ENCODE measurements at places on chromosomes 3 and 15.

GRCh38 chr15:35921046-35921445, 375.1 kb upstream of the DPH6 start:
- no peak for DNase-seq

GRCh38 chr3:59192473-59192872, 142.6 kb upstream of the CFAP20DC start:
- DNase-seq = peak; percentile 23

DNA sequence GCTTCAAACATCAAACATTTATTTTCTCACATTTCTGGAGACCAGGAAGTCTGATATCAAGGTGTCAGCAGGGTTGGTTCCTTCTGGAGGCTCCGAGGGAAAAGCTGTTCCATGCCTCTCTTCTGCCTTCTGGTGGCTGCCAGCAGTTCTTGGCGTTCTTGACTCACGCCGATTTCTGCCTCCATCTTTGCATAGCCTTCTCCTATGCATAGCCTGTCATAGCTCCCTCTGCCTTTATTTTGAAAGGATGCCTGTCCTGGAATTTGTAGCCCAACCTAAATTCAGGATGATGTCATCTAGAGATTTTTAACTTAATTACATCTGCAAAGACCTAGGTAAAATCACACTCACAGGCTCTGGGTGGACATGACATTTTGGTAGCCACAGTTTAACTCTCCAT, 70.4 kb downstream of the RGMA start:
- no peak for DNase-seq

DNA sequence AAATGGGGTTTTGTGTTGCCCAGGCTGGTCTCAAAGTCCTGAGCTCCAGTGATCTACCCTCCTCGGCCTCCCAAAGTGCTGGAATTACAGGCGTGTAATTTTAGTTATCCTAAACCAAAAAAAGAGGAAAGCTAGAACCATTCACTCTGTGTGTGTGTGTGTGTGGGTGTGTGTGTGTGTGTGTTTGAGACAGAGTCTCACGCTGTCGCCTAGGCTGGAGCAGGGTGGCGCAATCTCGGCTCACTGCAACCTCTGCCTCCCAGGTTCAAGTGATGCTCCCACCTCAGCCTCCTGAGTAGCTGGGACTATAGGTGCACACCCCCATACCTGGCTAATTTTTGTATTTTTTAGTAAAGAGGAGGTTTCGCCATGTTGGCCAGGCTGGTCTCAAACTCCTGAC, 84.0 kb downstream of the TFDP2 start:
- DNase-seq = no peak

GRCh38 chr15:49460411-49460941, 37.4 kb downstream of the FGF7 start:
- DNase-seq = no peak

DNA sequence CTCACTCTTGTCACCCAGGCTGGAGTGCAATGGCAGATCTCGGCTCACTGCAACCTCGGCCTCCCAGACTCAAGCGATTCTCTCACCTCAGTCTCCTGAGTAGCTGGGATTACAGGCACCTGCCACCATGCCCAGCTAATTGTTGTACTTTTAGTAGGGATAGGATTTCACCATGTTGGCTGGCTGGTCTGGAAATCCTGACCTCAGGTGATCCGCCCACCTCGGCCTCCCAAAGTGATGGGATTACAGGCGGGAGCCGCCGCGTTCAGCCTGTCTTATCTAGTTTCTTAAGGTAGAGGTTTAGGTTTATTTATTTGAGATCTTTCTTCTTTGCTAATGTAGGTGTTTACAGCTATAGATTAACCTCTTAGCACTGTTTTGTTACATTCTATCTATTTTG, 708.8 kb downstream of the ZNF385D start:
- no peak for DNase-seq

- DNase-seq = no peak
Measured at GRCh38 chr3:182889948-182890629, 90.2 kb downstream of the DCUN1D1 start.

DNA sequence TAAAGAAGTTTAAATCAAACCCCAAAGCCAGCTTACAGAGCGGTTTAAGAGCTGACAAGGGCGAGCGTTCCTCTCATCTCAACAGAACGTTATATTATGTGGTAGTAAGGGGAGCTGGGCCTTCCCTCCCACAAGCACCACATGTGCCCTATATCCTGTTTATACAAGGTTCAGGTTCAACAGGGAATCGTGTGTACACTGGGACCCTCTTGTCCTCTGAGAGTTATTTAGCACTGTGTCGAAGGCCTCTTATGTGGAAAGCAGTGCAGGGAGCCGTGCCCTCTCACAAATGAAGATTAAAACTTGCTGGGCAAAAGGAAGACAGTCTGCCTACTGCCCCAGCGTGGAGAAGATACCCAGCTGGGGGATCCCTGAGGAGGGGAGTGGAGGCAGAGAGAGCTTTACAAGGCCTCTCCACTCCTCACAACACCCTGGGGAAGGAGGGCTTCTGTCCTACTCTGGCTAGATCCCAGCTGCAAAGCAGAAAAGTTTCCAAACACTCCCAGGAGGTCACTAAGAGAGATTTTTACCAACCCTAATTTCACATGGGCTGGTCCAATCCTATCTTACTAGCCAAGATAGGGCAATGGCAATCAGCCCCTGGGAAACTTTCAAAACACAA, 2.9 kb downstream of the TLE3 start:
- DNase-seq = no peak

DNA sequence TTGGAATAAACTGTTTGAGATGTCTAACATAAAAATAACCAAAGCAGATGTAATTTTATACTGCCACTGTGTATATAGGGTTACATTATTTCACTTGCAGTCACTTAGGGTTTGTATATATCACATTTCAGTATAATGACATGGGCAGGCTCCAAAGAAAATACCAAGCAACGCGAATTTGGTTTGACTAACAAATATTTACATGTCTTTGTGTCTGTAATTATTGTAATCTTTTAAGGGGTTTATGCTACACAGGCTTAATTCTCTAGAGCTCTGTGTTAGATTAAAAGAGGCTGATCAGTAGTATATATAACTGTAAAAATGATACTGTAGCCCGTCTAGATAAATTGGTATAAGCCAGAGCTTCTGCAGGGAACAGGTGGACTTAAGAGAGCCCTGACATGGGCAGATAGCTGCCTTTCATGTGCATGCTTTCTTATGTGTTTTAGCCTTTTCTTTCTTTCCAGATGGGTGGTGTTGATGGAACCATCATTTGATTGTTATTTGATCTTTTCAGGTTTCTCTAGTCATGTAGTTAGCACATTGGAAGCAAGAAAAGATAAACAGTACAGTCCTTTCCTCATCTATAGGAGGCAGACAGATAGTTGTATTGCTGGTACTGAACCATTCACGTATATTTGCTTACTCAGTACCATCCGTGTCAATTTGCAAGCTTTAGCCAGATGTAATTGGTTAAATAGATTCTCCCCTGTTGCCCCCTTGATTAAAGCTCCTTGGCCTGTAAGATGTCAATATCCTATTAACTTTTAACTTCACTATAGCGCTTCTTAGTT, 86.1 kb downstream of the GALK2 start:
- no peak for DNase-seq

- DNase-seq = no peak
Measured at GRCh38 chr15:69323893-69324430, 25.2 kb downstream of the PAQR5 start.

- no peak for DNase-seq
Measured at GRCh38 chr15:67783303-67783702, 42.0 kb upstream of the SKOR1 start.

DNA sequence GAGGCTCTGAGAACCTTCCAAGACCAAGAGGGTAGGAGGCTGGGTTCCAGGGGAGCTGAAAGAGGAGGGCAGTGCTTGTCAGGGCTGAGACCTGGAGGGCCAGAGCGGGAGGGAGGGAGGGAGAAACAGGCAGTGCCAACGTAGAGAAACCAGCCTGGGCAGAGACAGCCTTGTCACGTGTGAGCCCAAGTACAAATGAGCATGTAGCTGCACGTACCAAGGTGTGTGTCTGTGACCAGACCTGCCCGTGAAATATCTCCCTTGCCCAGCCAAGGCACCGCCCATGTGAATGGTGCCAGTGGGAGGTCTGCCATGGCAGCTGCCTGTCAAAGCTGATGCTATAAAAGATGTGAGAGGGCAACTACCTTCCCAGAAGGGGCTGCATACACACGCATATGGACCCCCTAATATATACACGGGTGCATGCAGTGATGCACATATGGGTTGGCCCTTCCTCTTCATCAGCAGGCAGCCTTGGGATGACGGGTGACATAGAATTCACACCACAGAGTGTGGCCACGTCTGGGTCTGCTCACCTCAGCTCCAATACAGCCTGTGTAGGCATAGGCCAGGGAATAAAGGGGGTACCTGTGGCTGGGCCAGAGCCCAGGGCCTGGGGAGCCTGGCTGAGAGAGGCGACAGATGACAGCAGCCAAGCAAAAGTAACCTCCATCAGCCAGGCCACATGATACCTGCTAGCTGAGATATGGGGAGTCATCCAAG, 7.8 kb upstream of the CTDSPL start:
- DNase-seq = no peak

GRCh38 chr15:98387866-98388265, 260.5 kb upstream of the IGF1R start:
- no peak for DNase-seq

DNA sequence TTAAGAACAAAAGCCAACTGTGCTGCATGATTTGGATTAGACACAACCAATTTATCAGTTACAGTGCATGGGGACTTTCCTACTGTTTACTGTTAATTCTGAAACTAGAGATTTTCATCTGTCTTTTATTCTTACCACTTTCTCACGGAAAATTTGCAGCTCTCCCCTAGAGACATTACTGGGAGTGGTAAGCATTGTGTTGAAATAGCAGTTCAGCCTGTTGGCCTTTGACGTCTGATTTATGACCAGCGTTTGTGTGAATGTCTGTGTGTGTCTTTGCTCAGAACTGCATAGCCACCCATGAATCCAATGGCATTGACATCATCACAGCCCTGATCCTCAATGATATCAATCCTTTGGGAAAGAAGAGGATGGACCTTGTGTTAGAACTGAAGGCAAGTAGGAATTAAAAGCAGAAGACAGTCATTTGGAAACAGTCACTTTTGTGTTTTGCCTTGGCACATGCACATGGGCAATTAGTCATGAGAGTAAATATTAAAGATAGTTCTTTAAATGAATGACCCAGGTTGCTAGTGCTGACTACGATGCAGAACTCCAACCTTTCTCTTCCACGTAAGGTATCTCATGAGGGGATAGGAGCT, 202.2 kb upstream of the BHLHE40 start:
- DNase-seq = no peak

GRCh38 chr3:177887475-177887874, 648.8 kb upstream of the KCNMB2 start:
- DNase-seq = no peak

DNA sequence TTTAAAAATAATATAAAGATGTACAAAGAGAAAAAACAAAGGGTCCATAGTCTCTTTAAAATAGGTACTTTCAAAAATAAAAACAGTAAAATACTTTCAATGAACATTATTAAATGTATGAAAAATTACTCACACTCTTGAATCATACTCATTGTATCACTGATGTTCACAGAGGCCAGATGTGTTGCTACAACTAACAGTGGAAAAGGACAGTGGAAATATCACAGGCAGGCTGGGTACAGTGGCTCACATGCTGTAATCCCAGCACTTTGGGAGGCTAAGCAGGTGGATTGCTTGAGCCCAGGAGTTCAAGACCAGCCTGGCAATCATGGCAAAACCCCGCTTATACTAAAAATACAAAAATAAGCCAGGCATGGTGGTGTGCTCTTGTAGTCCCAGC, 26.8 kb downstream of the NPHP3 start:
- DNase-seq = no peak

DNA sequence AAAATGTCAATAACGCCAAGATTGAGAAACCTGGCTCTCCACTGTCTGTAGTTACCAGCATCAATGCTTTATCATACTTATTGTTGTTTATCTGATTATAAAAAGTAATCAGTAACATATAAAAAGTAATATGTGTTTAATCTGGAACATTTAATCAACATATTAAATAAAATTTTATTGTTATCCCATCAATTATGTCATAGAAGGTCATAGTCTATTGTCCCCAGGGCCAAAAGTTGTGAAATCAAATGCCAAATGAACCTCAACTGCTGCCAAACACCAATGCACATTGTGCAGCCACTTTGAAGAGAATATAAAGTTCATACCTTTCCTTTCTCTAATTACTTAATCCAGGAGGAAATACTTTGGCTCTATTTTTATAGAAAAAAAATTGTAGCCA, 106.6 kb downstream of the EOMES start:
- no peak for DNase-seq

GRCh38 chr15:31260646-31261265, 65.9 kb upstream of the KLF13 start:
- DNase-seq = no peak

- peak; percentile 43 for DNase-seq
Measured at GRCh38 chr3:14371573-14372474, 30.6 kb upstream of the SLC6A6 start.

GRCh38 chr3:98482717-98483482, 14.6 kb upstream of the OR5K2 start:
- DNase-seq = no peak

DNA sequence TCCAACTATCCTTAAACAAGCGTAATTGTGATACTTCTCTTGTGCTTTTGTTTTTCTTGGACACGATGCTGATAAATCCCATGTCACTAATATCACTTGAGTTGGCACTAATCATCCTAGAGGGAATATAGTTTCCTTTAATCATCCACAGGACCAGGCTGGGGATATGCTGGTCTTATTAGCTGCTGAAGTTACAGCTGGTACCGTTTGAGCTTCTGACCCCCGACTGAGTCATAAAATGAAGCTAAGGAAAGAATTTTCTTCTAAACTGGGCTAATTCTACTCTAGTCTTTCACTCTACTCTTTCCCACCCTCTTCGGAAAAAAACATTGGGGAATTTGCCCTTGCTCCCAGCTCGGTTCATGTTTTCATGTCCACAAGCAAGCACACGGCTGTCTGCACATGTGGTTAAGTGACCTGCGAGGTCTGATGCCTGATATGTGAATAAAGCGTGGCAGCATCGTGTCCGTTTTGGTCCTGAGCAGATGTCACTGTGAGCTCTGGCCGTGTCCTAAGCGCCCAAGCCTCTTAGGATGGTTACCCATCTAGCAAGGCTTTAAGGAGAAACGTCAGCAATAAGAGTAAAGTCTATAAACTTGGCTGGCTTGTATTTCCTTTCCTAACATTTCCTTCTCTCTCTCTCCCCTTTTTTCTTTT, 223.7 kb downstream of the ITPR1 start:
- no peak for DNase-seq

DNA sequence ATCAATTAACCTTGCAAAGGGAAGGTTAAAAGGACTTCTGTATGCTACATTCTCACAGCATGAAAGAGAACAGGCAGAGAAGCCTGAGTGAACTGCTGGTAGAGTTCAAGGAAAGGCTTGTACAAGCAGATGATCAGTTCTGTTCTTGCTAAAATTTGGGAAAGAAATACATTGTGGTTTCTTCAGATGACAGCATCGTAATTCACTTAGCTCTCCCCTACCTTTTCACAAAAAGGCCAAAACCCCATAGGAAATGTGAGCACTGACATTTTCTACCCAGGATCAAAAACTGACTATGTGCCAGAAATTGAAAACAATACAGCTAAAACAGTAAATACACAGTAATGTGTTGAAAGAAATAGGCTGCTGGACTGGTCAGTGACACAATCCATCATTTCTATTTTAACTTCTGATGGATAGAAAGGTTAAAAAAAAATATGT, 216.4 kb downstream of the DPH6 start:
- DNase-seq = no peak
